ENCODE measurements at places on chromosomes 6 and 20.

GRCh38 chr20:2421247-2421646, 40.5 kb downstream of the TGM6 start:
- DNase-seq = no peak

GRCh38 chr6:14333556-14334305, 216.2 kb downstream of the CD83 start:
- no peak for DNase-seq

- no peak for DNase-seq
Observed at GRCh38 chr6:116369964-116370759, 585 bp upstream of the DSE start.

- DNase-seq = no peak
Observed at GRCh38 chr6:135182071-135183001, 1.2 kb downstream of the MYB start.

- no peak for DNase-seq
Observed at GRCh38 chr6:21595285-21596144, 2.0 kb downstream of the SOX4 start.

- peak; percentile 72 for DNase-seq
Observed at GRCh38 chr20:4607287-4607713, 114.4 kb upstream of the PRND start.

- no peak for DNase-seq
Observed at GRCh38 chr6:148857798-148858390, 111.1 kb downstream of the UST start.

DNA sequence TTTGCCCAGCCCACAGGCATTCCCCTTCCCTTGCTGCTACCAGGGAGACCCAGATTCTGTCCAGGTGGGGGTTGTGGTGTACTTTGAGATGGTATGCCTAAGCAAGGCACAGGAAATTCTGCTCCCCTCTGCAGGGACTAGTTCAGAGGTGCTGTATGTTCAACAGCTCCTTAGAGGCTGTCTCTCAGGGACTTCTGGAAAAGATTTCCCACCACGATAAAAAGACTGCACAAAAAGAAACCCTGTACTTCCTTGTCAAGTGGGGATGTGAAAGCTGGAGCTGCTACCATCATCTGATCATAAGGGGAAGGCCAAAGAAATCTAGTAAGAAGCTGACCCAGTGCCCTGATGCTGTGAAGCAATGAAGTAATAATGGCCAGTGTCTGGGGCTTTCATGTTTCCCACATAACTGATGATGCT, 51.5 kb upstream of the SMIM29 start:
- DNase-seq = no peak

GRCh38 chr6:83511901-83512681, at the start of gene PRSS35:
Gene PRSS35, plus strand, starts transcription at chr6:83512534. Its CDS starts 10,908 bp downstream, at chr6:83523442.
- DNase-seq = peak; percentile 66

GRCh38 chr6:14804785-14805210, 441.1 kb upstream of the JARID2 start:
- peak; percentile 75 for DNase-seq

DNA sequence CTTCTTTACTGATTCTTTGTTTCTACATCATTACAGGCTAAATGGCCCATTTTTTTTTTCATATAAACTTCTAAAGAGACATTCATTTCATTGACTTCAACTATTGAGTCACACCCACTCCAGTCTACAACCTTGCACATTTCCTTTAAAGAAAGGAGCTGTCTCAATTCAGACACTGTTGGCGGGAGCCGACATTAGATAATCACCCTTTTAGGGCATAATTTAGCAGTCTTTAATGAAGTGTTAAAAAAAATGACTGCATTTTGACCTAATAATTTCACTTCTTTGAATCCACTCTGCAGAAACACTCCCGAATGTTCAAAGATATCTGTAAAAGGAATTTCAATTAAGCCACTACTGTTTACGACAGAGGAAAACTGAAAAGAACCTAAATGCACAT, 1.5 kb downstream of the EPM2A start:
- no peak for DNase-seq

DNA sequence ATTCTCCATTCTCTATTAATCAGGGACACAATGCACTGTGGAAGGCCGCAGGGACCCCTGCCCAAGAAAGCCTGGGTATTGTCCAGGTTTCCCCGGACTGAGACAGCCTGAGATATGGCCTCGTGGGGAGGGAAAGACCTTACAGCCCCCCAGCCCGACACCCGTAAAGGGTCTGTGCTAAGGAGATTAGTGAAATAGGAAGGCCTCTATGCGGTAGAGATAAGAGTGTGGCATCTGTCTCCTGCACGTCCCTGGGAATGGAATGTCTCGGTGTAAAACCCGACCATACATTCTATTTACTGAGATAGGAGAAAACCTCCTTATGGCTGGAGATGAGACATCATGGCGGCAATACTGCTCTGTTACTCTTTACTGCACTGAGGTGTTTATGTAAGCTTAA, 15.7 kb upstream of the EIF2S2 start:
- DNase-seq = no peak

GRCh38 chr6:20211037-20211940, 980 bp downstream of the MBOAT1 start:
- no peak for DNase-seq

DNA sequence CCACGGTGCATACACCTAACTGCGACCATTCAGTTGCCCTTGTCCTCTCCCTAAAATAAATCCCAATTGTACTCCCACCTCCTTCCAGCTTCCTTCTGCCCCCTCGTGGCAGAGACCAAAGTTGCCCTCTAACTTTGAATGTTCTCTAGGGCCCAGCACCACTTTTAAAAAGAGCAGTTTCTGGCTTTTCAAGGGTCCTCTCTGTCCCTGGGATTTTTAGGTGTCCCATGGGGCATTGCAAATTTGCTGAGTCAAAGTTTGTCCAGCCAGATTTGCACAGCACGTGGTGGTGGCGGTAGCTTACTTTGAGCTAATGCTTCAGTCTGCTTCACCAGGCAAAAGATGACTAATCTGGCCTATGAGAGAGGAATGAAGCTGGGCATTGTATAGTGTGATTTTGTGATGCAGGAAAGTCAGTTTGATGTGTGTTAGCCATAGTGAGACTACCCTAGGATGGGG, 100.2 kb downstream of the PERP start:
- DNase-seq = no peak

GRCh38 chr6:106253172-106253571, 72.4 kb downstream of the ATG5 start:
- DNase-seq = no peak

DNA sequence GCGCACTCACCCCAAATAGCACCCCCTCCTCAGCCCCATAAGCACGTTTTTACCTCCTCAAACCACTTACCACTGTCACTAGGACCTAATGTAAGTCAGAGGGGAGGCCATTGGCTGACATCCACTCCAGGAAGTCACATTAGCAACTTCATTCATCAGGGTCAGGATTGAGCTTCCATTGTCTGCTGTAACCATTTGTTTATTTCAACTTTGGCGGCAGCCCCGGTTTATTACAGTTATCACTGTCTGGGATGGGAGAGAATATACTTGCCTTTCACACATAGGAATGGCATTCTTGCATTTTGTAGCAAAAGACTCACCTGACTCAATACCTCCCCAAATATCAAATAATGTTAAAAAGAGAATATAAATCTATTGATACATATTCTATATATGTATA, 38.3 kb downstream of the MAFB start:
- no peak for DNase-seq

DNA sequence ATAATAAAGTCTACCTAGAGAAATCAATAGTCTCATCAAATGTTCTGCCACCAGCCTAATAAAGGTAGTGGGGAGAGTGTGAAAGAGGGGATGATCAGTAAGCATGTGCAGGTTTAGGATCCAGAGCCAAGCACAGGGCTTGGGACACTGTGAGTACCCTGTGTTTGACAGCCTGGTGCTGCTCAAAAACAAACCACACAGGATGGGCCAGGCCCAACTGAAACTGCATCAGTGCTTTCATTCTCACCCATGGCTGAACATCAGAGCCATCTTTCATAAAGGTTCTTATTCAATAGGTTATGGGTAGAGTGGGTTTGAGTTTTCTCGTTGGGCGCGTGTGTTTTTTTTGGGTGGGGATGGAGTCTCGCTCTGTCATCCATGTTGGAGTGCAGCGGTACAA, 87.3 kb upstream of the NHSL1 start:
- DNase-seq = no peak

GRCh38 chr20:34542439-34542838, 16.1 kb upstream of the MAP1LC3A start:
- DNase-seq = no peak

- DNase-seq = no peak
Observed at GRCh38 chr20:63014287-63014686, 7.5 kb upstream of the BHLHE23 start.

DNA sequence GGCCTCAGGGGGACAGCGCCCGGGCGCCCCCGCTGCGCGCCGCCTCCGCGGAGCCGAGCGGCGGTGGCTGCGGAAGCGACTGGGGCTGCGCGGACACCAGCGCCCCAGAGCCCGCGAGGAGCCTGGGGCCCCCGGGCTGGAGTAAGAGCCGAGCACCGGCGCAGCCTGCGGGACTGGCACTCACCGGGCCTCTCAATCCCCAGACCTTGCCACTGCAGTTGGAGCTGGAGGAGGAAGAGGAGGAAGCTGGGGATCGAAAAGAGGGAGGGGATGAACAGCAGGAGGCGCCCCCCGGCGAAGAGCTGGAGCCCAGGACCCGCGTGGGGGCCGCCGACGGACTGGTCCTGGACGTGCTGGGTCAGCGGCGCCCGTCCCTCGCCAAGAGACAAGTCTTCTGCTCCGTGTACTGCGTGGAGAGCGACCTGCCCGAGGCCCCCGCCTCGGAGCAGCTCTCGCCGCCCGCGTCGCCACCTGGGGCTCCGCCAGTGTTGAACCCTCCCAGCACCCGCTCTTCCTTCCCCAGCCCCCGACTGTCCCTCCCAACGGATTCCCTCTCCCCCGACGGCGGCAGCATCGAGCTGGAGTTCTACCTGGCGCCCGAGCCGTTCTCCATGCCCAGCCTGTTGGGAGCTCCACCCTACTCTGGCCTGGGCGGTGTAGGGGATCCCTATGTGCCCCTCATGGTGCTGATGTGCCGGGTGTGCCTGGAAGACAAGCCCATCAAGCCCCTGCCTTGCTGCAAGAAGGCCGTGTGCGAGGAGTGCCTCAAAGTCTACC, 590 bp downstream of the RNF217 start:
- DNase-seq = peak; percentile 48

DNA sequence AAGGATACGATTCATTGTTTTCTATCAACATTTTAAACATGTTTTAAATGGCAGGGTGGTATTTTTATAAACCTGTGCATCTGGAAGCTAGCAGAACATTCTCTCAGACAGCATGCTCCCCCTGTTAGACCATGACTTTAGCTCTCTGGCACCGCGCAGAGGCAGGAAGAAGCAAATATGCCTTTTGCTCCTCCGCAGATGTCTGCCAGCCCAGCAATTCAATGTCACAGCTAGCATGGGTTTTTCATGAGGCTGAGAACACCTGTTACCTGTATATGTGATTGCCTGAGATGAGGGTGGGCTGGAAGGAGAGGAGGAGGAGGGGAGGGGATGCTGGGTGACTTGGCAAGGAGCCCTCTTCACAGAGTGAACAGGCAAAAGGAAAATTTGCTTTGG, 6.7 kb downstream of the MTCH1 start:
- peak; percentile 71 for DNase-seq

DNA sequence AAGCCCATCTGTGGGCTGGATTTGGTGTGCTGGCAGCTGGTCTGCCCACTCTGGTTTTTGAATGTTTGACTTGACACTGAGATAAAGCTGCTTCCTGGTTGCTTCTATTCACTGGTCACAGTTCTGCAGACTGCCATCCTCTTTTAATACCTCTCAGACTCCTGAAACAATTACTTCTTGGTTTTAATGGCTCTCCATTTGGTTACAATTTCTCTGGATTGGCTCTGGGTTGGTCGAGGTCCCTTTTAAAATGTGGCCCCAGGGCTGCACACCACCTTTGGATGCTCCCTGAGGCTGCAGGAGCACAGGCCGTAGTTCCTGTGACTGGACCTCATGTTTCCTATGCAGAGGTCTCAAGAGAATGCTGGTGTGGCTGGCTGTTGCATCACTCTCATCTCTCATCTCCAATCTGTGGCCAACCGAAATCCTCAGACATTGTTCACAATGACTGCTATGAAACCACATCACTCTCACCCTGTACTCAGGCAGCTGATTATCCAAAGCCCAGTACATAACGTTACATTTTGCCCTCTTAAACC, 98.5 kb downstream of the INSM1 start:
- DNase-seq = no peak

- no peak for DNase-seq
Observed at GRCh38 chr20:50277064-50277415, 86.4 kb downstream of the CEBPB start.

DNA sequence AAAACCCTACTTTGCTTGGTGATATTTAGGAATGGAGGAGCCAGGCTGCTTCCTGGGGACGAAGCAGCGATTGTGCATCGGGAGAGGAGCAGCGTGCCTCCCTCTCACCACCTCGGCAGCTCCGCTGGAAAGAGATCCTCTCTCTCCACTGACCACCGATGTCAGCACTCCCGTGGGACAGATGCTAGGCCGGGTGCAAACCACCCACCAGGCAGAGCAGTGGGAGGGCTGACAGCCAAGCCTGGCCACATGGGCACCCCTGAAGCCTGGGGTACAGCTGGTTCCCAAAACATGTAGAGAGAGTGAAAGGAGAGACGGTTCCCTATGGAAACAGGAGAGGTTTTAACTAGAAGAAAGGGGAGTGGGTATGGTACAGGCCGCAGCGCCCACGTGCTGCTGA, 220.0 kb downstream of the ANKRD60 start:
- no peak for DNase-seq

DNA sequence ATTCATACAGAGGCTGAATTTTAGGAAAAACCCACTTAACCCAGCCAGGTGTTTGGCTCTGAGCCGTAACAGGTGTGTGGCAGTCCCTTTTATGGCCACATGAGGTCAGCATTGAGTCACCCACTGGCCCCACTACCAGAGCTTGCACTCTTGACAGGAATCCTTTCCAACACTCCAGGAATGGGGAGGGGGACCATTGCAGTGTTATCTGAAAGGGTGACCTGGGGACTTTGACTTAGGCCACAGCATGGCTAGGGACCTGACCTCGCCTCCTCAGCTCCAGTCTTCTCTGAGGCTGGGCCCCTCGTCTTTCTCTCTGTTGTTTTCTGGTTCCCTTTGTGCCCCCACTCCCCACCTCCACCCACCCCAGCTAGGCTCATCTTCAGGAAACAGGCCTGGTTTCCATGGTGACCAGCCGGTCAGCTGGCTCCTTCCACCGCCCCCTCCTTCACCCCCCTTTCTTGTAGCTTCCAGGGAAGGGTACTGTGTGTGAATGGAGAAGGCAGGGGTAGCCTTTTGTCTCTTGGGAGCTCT, 2.1 kb upstream of the TMEM151B start:
- no peak for DNase-seq

DNA sequence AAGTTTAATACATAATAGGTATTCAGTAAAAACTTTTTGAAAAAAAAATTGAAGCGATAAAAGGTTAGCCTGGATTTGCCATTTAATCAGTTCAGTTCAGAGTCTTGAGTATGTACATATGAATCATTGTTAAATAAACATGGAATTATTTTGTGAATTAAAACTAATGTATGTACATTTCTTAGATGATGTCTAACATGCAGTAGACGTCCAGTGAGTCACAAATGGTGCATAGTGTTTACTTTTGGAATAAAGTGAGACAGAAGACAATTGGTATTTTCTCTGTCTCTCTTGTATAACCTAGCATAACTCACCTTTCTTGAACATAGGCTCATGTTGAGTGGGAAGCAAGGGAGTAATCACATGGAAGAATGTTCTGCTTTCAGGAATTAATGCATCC, 83.5 kb downstream of the EYS start:
- no peak for DNase-seq

All from muscle of arm (tissue), 14 donors.